ENCODE measurements at places on chromosomes 5 and 9.

GRCh38 chr5:6574537-6575245 lies 58.2 kb downstream of the NSUN2 start:
- no peak for DNase-seq

- no peak for DNase-seq
These were observed 215.6 kb downstream of the KCTD16 start for GRCh38 chr5:144386315-144386714.

DNA sequence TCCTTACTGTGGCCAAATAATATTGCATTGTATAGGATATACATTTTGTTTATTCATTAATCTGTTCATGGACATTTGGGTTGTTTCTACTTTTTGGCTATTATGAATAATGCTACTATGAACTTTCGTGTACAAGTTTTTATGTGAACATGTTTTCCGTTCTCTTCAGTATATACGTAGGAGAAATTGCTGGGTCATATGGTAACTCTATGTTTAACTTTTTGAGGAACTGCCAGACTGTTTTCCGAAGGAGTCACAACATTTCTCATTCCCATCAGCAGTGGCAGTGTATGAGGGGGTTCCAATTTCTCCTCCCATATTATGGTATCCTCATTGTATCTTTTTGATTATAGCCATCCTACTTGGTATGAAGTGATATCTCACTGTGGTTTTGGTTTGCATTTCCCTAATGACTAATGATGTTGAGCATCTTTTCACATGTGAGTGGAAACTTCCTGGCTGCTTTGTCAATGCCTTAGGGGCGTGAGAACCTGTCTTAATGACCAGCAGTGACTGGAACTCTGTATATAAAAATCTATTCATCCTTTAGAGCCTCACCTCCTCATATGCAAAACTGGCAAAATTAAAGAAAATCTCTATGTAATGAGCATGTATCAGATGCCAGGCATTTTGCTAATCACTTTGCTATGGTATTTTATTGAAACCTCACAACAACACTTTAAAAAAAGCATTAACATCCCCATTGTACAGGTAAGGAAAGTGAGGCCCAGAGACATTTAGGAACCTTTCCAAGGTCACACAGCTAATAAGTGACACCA lies 47.8 kb upstream of the TGFBR1 start:
- no peak for DNase-seq

DNA sequence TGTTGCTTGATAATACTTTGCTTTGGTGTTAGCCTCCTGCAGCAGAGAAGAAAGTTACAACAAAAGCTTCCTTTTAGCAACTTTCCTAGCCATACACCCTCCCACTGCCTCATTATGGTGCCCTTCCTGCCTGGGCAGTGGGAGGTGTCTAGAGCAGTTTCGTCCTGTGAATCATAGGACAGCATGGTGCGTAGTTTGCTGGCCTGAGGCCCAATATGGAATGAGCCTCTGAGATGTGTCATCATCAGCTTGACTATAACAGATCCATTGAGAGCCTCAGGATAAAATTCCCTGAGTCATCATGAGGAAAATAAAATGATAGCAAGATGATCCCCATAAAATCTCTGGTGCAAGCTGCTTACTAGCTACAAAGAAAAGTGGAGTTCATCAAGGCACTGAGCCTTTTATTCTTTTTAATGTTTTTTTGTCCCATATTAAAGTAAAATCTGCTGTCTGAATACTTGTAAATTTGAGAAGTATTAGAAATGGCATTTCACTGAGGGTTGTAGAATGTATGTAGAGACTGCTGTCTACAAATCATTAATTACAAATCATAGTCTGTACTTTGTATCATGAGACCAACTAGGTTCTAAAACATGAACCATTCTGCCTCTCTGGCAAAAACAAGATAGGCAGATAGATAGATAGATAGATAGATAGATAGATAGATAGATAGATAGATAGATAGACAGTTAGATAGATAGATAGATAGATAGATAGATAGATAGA lies 303.0 kb upstream of the PDE4D start:
- no peak for DNase-seq

GRCh38 chr5:26669523-26669922 lies 368.9 kb downstream of the CDH9 start:
- DNase-seq: no peak

DNA sequence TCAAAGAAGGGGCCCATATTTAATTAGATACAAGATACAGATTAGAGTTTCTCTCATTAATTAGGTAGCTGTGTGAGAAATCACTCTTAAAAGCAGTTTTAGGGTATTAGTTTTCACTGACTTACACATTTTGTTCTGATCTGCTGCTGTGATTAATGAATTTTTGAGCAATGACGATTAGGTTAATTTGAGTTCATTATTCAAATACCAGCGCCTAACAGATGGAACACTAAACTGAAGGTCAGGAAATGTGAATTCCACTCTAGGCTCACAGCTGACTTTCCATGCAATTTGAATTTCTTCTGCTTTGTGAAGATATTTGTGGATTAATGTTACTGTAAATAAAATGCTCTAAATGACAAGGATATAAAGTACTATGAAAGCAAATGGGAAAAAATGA lies 380.6 kb downstream of the ADGRV1 start:
- DNase-seq: no peak

- peak; percentile 32 for DNase-seq
These were observed 100.5 kb downstream of the PALM2AKAP2 start for GRCh38 chr9:109880276-109881169.

GRCh38 chr9:70978085-70978484 lies 143.3 kb downstream of the TRPM3 start:
- no peak for DNase-seq

GRCh38 chr5:73637565-73637964 lies 11.6 kb downstream of the ARHGEF28 start:
- no peak for DNase-seq

GRCh38 chr5:35223787-35224395 lies 6.4 kb downstream of the PRLR start:
- no peak for DNase-seq

DNA sequence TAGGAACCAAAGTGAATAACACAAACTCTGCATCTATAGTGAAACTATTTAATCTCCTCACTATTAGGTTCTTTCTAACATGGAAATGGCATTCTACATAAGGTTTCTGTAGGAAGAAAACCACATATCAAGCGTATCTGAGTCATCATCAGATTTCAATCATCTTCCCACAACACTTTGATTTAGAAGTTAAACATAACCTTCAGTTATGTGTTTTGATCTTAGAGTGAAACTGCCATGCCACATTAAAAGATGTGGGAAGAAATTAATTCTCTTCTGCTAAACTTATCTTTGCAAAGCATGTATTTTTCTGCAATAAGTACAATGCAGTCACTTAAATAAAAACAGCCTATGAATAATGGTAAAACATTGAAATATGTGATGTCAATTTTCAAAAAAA lies 55.0 kb downstream of the MEF2C start:
- DNase-seq: no peak

- DNase-seq: no peak
These were observed 313.7 kb upstream of the IRX4 start for GRCh38 chr5:2196416-2196815.

DNA sequence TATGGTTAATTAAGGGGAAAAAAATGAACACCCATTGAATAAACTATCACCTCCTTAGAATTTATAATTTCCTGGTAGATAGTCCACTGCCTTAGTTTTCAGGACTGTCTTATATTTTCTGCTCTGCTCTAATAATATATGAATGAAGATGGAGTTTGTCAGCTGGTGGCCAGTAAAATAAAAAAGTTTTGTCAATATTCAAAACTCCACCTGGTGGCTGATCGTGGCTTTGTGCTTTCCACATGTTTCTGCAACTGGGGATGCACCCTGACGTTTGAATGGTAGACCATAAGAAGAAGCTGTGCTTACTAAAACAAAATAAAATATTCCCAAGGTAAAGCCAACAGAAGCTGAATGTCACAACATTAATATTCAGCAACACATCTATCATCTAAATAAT lies 286.6 kb upstream of the IZUMO3 start:
- peak; percentile 8 for DNase-seq

- no peak for DNase-seq
These were observed 34.4 kb downstream of the KIF2A start for GRCh38 chr5:62340392-62340791.

DNA sequence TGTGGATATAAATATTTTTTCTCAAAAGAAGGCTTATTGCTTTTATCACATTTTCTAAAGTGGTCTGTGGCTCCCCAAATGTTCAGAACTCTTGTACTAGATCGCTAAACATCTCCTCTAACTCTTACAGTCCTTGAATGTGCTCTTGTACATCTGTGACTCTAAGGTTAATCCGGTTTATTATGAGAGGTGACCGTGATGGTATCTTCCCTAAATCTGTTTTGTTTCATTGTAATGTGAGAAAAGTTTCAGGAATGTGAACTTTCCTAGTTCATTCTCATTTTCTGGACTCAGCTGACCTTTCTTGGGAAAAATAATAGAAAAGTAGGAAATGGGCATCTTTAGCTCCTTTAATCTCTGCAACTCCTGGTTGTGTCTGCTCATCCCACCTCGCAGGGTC lies 94.5 kb upstream of the CD180 start:
- DNase-seq: no peak

GRCh38 chr9:134993996-134994720 lies 76.4 kb upstream of the FCN1 start:
- DNase-seq: no peak

- no peak for DNase-seq
These were observed 26.6 kb downstream of the ERAP2 start for GRCh38 chr5:96902876-96903275.

GRCh38 chr5:79864364-79864763 lies 126.7 kb downstream of the MTX3 start:
- DNase-seq: no peak

GRCh38 chr9:106419829-106420228 lies 443.1 kb upstream of the ZNF462 start:
- DNase-seq: no peak

DNA sequence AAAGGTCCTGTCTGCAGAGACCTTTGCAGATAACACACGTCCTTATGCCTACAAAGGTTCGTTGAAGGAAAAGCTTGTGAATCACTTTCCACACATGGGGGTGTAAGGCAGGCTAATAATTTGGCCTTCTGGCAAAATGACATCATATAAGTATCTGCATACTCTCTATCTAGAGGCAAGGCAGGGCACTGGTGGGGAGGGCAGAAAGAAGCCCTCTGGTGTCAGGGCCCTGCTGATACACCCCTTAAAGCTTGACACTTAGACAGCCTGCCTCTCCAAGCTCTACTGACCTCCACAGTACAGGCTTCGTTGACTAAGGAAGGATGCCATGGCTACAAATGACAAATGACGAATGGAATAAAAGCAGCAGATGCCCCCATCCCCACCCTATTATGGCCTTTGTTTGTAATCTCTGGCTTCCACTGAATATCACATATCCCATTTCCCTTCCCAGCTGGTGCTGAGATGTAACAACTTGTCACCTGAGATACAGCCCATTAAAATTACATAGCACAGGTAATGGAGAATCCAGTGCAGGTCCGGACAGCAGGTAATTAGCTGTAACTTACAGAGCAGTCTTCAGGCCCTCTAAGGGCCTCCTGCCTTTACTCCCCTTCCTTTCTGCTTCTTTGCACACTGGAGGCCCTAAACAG lies 76.9 kb upstream of the IFNK start:
- DNase-seq: no peak

- DNase-seq: peak; percentile 28
These were observed at the start of gene PCDHGA1 for GRCh38 chr5:141330299-141331080. Gene PCDHGA1 (plus strand): TSS chr5:141330514.

- no peak for DNase-seq
These were observed 131.5 kb upstream of the SV2C start for GRCh38 chr5:75951716-75952115.

DNA sequence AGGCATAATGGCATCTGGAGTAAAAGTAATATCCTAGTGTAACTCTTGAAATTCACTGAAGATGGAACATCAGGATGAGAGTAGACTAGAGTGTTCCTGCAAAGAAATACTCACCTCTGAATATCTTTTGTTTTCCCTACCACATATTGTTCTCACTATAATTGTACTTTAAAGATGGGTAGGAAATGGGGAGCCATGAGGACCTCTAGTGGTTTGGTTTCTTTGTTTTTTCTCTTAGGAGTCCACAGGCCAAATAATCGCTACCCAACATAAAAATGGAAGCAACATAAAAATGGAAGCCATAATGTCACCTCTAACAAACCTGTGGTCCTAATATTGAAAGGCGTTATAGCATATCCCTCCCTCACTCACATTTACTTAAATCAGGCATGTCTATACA lies 2375.8 kb downstream of the MAT2B start:
- no peak for DNase-seq

DNA sequence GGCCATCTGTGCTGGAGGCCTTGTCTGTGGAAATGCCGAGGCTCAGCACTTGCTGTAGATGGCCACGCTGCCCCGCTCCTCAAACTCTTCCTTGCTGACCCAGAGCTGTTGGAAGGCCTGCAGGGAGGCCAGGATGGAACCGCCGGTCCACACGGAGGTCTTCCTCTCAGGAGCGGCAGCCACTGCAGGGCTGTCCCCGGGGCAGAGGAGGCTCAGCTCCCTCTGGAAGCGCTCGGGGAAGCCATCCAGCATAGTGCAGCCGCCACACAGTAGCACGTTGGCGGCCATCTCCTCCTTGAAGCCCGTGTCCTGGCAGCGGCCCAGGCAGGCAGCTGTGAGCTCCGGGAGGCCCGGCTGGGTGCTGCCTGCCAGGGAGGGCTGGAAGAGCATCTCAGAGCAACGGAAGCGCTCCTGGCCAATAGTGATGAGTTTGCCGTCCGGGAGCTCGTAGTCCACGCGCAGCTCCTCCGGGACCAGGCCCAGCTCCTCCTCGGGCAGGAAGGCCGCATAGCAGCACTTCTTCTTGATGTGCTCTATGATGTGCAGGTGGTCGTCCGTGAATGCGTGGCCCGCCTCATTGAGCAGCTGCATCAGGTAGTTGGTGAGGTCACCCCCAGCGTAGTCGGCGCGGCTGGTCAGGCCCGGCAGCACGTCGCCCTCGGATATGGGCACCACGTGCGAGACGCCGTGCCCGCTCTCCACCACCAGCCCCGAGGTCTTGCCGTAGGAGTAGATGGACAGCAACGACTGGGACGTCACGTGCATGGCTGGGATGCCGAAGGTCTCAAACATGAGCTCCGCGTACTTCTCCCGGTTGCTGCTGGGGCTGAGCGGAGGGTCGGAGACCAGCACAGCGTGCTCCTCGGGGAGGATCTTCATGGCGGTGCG lies 901 bp downstream of the ACTL7B start:
- DNase-seq: no peak

DNA sequence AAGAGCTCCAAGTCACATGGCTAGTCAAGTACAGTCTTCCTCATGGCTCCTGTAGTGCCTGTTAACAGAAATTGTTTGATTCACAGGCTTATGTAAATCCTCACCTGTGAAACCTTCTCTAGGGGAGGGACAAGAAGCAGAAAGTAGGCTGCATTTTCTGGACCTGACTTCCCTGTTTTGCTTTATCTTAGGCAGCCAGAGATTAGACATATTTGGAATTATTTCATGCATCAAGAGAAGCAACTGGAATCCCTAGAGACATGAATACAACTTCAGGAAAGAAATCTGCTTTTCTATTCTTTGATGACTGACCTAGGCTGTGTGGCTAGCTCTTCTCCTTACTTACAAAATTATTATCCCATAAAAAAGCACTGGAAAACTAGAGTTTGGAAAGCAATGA lies 52.3 kb downstream of the CAST start:
- DNase-seq: no peak

- DNase-seq: no peak
These were observed 1108.3 kb upstream of the DMAC1 start for GRCh38 chr9:8907868-8908267.

All from NT2/D1 (cell line).